Activated T-helper 2 cell treated with anti-CD3 and anti-CD28 coated beads, Interferon-gamma antibody, Interleukin-2, Interleukin-4, amounts not matched to agents 10 μg/mL and 5 μg/mL and 100 μg/mL, durations not matched to agents 14 hours and 24 hours and 36 hours (primary cell): ENCODE measurements at places on chromosomes 3 and 15. TPM values are rescaled to one million over a fixed set of nuclear protein-coding genes. Genes with fewer than 3 reads are reported as not detected.

Gene PIGB
- total RNA-seq: 19.7 and 21.0 TPM in 2 replicates

Gene LRRC2
- total RNA-seq: 0.09 TPM in 1 of 2 replicates, not detected in the other

DNA sequence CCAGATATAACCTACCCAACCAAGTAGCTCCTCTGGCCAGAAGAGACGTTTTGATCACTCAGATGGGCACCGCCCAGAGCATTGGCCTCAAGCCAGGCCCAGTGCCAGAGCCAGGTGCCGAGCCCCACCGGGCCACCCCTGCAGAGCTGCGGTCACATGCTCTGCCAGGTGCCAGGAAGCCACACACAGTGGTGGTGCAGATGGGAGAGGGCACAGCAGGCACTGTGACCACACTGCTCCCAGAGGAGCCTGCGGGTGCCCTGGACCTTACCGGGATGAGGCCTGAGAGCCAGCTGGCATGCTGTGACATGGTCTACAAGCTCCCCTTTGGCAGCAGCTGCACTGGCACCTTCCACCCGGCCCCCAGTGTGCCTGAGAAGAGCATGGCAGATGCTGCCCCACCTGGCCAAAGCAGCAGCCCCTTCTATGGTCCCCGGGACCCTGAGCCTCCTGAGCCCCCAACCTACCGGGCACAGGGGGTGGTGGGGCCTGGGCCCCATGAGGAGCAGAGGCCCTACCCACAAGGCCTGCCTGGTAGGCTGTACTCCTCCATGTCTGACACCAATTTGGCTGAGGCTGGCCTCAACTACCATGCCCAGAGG lies 19.1 kb upstream of the APEH start:
- no peak for DNase-seq

DNA sequence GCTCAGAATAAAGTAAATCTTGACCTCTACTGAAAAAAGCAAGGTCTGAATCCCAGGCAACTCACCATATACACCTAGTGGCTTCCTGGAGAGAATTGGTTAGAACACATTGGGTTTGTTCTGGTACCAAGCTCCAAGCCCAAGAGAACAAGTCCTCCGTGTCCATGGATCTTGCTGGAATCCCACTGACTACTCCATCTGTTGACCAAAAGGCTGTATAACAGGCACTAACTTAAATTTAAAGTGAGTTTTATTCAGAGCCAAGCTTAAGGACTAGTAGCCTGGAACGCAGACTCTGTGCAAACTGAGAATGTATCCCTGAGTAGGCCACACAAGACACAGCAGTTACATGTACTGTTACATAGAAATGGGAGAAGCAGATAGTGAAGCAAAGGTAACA lies 342.1 kb upstream of the LRRC3B start:
- DNase-seq: no peak

DNA sequence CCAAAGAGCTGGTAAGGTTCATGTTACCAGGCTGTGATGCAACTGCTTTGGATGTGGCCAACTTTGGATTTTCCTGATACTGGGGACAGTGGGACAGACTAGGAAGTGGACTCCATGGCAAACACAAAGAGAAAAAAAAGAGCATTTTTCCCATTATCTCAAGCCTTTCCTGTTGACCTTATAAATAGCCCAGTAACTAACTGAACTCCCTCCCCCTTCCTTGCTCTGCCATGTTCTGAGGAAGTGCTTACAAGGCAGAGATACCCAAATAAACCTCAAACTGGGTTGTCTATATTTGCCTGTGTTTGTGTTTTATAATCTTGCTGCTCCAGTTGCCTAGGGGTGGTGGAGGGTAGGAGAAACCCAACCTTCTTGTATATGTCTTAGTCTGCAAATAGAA lies 27.3 kb upstream of the SLC9A9 start:
- DNase-seq: no peak

- no peak for DNase-seq
These were observed at the start of gene FAM131A for GRCh38 chr3:184337399-184337714. Gene FAM131A (plus strand): TSS chr3:184337600. CDS start chr3:184337631, 31 bp downstream.

- DNase-seq: no peak
These were observed 2.0 kb upstream of the ST8SIA2 start for GRCh38 chr15:92391640-92392039.

GRCh38 chr3:67791620-67792019 lies 137.2 kb upstream of the SUCLG2 start:
- DNase-seq: no peak

- DNase-seq: no peak
These were observed 252.9 kb upstream of the SOX2 start for GRCh38 chr3:181458857-181459256.

GRCh38 chr3:123508178-123508577 lies 59.3 kb upstream of the ADCY5 start:
- no peak for DNase-seq

GRCh38 chr3:31117854-31118253 lies 223.4 kb upstream of the GADL1 start:
- DNase-seq: no peak

GRCh38 chr3:133697960-133698359 lies 36.2 kb upstream of the TOPBP1 start:
- DNase-seq: no peak

- DNase-seq: no peak
These were observed 21.4 kb downstream of the CBLB start for GRCh38 chr3:105847452-105847851.

DNA sequence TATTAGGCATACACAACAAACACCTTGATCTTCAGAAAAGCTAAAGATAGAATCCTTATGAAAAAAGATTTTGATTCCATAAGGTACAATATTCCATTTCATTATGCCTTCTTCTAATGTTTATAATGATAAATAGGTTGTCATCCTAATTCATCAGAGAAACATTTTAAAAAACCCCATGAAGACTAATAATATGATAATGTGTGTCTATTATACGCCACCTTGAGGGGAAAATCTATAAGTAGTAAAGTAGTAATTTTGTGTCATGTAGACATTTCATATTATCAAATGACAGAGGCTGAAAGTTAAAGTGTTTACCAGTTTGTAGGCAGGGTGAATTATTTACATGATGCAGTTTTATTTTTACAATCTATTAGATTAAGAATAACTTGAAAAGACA lies 524.3 kb downstream of the GBE1 start:
- no peak for DNase-seq
